ENCODE measurements at places on chromosomes 1 and 21.
A peak's percentile ranks its signal among the peaks of the same experiment; 100 is the strongest.

GRCh38 chr1:205140113-205140512, 18.3 kb upstream of the RBBP5 start:
- peaks cover 7% of the 10 kb centered on the region for H3K4me1 ChIP-seq
- no peak overlapping the region for H3K27ac ChIP-seq
- no peaks in the 10 kb centered on the region for H3K36me3 ChIP-seq
- no peak for DNase-seq

- no peaks in the 10 kb centered on the region for H3K4me1 ChIP-seq
- no peaks in the 10 kb centered on the region for H3K27me3 ChIP-seq
- no peak overlapping the region for H3K27ac ChIP-seq
- H3K4me3 ChIP-seq: no peak overlapping the region
- no peak for DNase-seq
Observed at GRCh38 chr1:213287987-213288386, 236.9 kb downstream of the RPS6KC1 start.

GRCh38 chr1:18444563-18444962, 36.2 kb upstream of the KLHDC7A start:
- H3K4me3 ChIP-seq: no peak overlapping the region
- no peaks in the 10 kb centered on the region for H3K36me3 ChIP-seq
- peaks cover 7% of the 10 kb centered on the region for H3K27me3 ChIP-seq
- DNase-seq: no peak
- H3K4me1 ChIP-seq: peaks cover 2% of the 10 kb centered on the region

GRCh38 chr1:160606611-160607010, 27.3 kb upstream of the CD84 start:
- peaks cover 25% of the 10 kb centered on the region for H3K27me3 ChIP-seq
- H3K27ac ChIP-seq: no peak overlapping the region
- H3K4me1 ChIP-seq: peaks cover 4% of the 10 kb centered on the region

- peaks cover 6% of the 10 kb centered on the region for H3K4me1 ChIP-seq
- H3K27me3 ChIP-seq: peaks cover 62% of the 10 kb centered on the region
- no peaks in the 10 kb centered on the region for H3K36me3 ChIP-seq
- H3K27ac ChIP-seq: no peak overlapping the region
- no peak overlapping the region for H3K4me3 ChIP-seq
Observed at GRCh38 chr1:11563560-11564069, 84.7 kb downstream of the DISP3 start.

DNA sequence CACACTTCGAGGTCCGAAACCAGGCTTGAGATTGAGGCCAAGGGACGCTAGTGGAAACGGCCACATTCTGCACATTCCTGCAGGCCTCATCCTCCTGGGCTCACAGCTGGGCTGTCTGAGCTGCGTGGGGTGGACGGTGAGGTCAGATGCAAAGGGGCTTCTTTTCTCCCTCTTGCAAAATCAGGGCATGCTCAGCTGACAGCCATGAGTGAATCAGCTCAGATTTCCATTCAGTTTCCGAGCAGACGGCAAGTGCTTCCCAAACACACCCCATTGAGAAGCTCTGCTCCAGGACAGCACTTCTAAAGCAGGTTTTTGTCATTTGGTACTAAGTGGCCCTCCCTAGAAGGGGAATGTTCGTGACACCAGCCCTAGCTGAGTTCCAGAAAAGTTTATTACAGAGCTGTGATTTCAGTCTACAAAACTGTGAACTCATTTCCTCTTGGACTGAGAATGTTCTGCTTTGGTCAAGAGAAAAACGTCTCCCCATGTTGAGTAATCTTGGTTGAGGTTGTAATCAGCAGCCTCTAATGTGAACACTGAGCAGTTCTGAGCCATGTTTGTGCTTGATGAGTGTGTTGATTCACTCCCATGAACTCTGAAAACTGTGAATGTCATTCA, 10.0 kb downstream of the PDPN start:
- peaks cover 17% of the 10 kb centered on the region for H3K36me3 ChIP-seq
- H3K27ac ChIP-seq: no peak overlapping the region
- no peak overlapping the region for H3K4me3 ChIP-seq
- DNase-seq: peak; percentile 96

DNA sequence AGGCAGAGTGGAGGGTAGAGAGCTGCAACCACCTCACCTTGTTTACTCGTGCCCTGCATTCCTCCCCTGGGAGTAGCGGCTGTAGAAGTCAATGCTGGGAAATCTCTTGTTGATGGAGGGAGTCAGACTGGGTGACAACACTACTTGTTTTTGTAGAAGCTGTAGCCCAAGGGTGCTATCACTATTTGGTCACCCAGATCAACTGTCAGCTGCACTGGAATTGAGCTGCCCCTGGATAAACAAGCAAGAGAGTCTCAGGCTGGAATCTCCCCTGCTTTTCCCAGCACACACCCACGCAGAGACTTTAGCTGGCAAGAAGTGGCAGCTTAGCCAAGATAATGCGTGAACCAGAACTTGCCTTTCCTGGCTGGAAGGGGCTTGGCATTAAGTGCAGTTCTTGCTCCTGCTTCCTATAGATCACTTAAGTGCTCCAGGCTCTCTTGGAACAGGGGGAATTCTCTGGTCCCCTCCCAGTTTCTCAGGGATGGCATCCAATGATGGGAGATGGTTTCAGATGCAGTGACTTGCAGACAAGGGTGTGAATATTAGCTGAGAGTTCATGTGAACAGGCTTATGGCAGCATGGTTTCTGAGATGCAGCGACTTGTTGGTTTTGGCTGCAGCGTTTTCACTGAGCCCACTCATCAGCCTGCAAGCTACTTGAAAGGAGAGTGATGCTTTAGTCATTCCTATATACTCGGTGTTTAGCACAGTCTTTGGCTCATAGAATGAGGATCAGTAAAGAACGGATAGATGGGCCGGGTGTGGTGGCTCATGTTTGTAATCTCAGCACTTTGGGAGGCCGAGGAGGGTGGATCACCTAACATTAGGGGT, 16.8 kb downstream of the ATP2B4 start:
- DNase-seq: peak; percentile 36
- peaks cover 5% of the 10 kb centered on the region for H3K4me1 ChIP-seq
- H3K4me3 ChIP-seq: no peak overlapping the region
- H3K27ac ChIP-seq: no peak overlapping the region
- peaks cover 52% of the 10 kb centered on the region for H3K36me3 ChIP-seq

- H3K4me1 ChIP-seq: peaks cover 6% of the 10 kb centered on the region
- H3K4me3 ChIP-seq: no peak overlapping the region
- peaks cover 83% of the 10 kb centered on the region for H3K36me3 ChIP-seq
Observed at GRCh38 chr21:46264046-46264689, 21.2 kb downstream of the MCM3AP start.

DNA sequence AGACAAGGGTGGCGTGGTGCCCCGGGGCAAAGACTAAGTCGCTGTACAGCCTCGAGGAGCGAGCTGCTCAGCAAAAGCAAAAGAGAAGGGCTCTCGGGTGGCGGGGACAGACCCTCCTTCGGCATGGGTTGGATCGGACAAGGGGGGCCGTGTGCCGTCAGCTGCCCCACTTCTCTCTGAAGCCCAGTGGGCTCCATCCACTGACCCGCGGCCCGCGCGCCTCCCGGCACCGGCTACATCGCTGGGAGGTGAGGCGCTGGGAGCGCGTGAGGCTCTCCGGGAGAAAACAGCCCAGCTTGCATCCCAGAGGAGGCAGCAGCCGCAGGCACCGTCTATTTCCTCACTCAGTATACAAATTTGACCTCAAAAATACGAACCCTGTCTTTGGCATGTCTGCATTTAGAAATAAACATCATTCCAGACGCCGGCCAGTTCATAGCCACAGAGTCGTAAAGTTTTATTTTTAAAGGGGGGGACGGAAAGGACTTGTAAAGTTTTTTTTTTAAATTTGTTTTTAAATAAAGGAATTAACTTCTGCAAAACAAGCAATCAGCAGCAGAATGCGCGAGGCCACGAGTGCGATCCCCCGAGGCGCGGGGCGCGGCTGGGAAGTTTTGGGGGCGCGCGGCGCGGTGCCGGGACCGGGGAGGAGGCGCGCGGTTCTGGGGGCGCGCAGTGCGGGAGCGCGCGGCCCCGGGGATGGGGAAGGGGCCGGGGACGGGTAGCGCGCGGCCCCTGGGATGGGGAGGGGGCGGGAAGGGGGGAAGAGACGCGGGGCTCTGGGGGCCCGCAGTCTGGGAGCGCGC, 689 bp upstream of the GPR137B start:
- H3K36me3 ChIP-seq: no peaks in the 10 kb centered on the region
- H3K4me1 ChIP-seq: peaks cover 17% of the 10 kb centered on the region
- peak overlapping the region; percentile 78 for H3K4me3 ChIP-seq
- H3K27ac ChIP-seq: peak overlapping the region; percentile 5
- peak; percentile 74 for DNase-seq
- peaks cover 23% of the 10 kb centered on the region for H3K27me3 ChIP-seq

- no peak for DNase-seq
- H3K27ac ChIP-seq: no peak overlapping the region
- H3K36me3 ChIP-seq: no peaks in the 10 kb centered on the region
- no peak overlapping the region for H3K4me3 ChIP-seq
Observed at GRCh38 chr1:164701189-164701761, 142.3 kb downstream of the PBX1 start.

DNA sequence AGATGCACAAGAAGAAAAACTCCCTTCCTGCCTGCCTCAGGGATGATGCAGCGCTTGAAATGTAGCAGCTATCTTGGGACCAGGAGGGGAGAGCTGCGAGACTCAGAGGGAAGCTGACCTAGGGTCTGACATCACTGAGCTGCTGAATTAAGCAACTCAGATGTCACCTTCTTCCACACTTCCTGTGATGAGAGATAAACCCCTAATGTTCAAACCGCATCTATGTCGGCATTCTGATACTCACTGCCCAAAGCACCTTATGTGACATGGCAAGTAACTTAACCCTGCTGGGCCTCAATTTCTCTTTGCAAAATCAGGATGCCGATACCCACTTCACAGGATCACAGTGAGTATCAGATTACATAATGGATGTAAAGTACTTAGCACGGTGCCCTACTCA, 9.1 kb upstream of the AK2 start:
- H3K27me3 ChIP-seq: no peaks in the 10 kb centered on the region
- H3K4me3 ChIP-seq: no peak overlapping the region
- no peaks in the 10 kb centered on the region for H3K36me3 ChIP-seq
- no peak overlapping the region for H3K27ac ChIP-seq

DNA sequence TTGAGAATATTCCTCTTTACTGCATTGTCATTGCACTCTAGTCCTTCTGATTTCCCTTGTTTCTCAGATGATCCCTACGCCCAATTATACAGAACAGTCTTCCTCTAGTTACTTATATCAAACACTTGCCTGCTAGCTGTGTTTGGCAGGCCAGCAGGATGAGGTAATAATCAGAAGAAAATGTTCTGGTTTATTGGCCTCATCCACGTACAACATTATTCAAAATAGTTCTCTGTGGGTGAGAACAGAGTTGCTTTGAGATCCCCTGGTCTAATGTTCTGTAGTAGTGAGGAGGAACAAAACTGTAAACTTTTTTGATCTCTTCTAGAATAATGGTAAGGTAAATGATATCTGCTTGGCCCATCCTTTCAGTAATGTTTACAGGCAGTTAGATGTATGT, 22.3 kb upstream of the C1orf105 start:
- no peaks in the 10 kb centered on the region for H3K27me3 ChIP-seq
- no peaks in the 10 kb centered on the region for H3K36me3 ChIP-seq
- DNase-seq: peak; percentile 23
- H3K4me3 ChIP-seq: no peak overlapping the region

DNA sequence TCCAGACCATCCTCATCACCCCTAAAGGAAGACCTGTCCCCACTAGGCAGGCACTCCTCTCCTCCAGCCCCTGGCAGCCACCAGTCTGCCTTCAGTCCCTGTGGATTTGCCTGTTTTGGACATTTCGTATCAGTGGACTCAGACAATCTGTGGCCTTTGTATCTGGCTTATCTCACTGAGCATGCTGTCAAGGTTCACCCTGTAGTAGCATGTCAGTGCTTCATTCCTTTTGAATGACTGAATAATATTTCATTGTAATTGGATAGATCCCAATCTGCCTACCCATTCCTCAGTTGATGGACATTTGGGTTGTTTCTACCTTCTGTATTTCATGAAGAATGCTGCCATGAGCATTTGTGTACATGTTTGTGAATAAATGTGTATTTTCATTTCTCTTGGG, 32.9 kb upstream of the RNF187 start:
- H3K4me3 ChIP-seq: no peak overlapping the region
- H3K36me3 ChIP-seq: no peaks in the 10 kb centered on the region
- no peak overlapping the region for H3K27ac ChIP-seq
- no peak for DNase-seq
- H3K4me1 ChIP-seq: peaks cover 14% of the 10 kb centered on the region

Data from mesenchymal stem cell (in vitro differentiated cells and primary cell).